ENCODE measurements at places on chromosomes 16 and 17.

GRCh38 chr17:1058423-1059130 lies 61.6 kb downstream of the TIMM22 start:
- no peaks in the 10 kb centered on the region for H3K27me3 ChIP-seq
- DNase-seq: no peak
- no peaks in the 10 kb centered on the region for H3K4me1 ChIP-seq
- H3K27ac ChIP-seq: no peak overlapping the region
- H3K4me3 ChIP-seq: no peak overlapping the region
- H3K36me3 ChIP-seq: 0 out of 2 replicates have a peak, but pooled peaks cover 4% of the 10 kb centered on the region

DNA sequence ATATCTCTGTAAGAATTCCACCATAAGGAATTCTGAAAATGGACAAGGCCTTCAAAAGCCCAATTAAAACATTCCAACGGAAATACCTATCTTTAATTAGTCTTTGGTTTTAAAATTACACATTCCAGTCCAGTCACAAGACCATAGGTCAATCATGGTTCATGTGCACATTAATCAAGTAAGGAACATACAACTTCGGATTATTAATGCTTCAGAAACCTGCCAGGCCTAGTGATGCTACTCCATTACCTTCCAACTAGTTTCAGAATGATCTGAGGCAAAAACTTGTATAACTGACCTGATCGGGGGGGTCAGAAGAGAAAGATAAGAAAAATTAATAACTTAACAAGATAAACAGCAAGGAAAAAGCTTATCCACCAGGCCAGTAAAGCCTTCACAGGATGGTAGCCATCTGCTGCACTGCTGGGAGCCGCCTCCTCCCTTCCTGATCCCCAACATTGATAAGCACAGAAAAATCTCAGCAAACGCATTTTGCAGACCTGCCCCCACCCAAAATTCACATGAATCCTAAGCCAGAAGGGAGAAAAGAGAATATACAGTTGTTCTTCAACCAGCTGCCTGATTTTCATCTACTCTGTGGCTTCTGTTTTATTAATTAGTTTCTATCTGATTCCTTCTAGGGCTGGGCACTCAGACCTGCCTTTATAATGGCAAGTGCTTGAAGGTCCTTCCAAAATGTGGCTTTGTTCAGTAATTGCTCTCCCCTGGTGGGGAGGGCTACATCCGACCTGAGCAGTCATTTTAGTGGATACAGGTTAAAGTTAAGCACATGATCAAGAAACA lies 6.0 kb downstream of the SDR42E1 start:
- no peaks in the 10 kb centered on the region for H3K36me3 ChIP-seq
- H3K4me3 ChIP-seq: no peak overlapping the region
- H3K27me3 ChIP-seq: no peaks in the 10 kb centered on the region
- H3K4me1 ChIP-seq: no peaks in the 10 kb centered on the region
- H3K27ac ChIP-seq: no peak overlapping the region

- H3K4me1 ChIP-seq: peaks cover 9% of the 10 kb centered on the region
- DNase-seq: no peak
- no peak overlapping the region for H3K4me3 ChIP-seq
- no peaks in the 10 kb centered on the region for H3K36me3 ChIP-seq
- no peak overlapping the region for H3K27ac ChIP-seq
- no peaks in the 10 kb centered on the region for H3K27me3 ChIP-seq
These were observed 58.2 kb downstream of the MARCHF10 start for GRCh38 chr17:62749926-62750325.

DNA sequence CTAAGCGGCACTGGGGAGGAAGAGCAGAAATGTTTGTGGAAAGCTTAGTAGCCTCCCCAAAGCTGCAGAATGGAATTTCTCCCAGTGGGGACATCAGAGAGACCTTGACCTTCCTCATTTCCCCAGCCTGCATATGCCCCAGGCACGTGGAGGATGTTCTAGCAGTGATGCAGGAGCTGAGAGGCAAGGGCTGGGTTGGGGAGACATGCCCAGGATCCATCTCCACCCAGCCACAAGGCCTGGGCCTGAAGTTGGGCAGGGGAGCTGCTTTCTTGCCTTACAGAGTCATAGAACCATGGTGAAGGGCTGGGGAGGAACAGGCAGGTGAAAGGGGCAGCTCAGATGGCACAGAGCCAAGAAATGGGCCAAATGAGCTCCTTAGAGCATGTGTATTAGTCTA lies 104.0 kb downstream of the TMEM132E start:
- H3K27me3 ChIP-seq: no peaks in the 10 kb centered on the region
- no peak overlapping the region for H3K4me3 ChIP-seq
- no peak for DNase-seq

GRCh38 chr17:41909088-41909487 lies 9.7 kb downstream of the ACLY start:
- DNase-seq: no peak
- peaks cover 75% of the 10 kb centered on the region for H3K36me3 ChIP-seq
- no peaks in the 10 kb centered on the region for H3K27me3 ChIP-seq
- H3K4me1 ChIP-seq: no peaks in the 10 kb centered on the region
- no peak overlapping the region for H3K4me3 ChIP-seq

- no peak for DNase-seq
- H3K27me3 ChIP-seq: no peaks in the 10 kb centered on the region
- H3K4me3 ChIP-seq: no peak overlapping the region
- no peaks in the 10 kb centered on the region for H3K4me1 ChIP-seq
- H3K36me3 ChIP-seq: no peaks in the 10 kb centered on the region
- no peak overlapping the region for H3K27ac ChIP-seq
These were observed 3.0 kb upstream of the GAN start for GRCh38 chr16:81311762-81312161.

- no peak overlapping the region for H3K27ac ChIP-seq
- no peaks in the 10 kb centered on the region for H3K27me3 ChIP-seq
- no peak overlapping the region for H3K4me3 ChIP-seq
- DNase-seq: no peak
- no peaks in the 10 kb centered on the region for H3K36me3 ChIP-seq
These were observed 235.3 kb downstream of the SEC14L1 start for GRCh38 chr17:77375917-77376651.

GRCh38 chr16:74724820-74725549 lies 24.3 kb upstream of the MLKL start:
- H3K36me3 ChIP-seq: no peaks in the 10 kb centered on the region
- no peak overlapping the region for H3K4me3 ChIP-seq
- no peak for DNase-seq

DNA sequence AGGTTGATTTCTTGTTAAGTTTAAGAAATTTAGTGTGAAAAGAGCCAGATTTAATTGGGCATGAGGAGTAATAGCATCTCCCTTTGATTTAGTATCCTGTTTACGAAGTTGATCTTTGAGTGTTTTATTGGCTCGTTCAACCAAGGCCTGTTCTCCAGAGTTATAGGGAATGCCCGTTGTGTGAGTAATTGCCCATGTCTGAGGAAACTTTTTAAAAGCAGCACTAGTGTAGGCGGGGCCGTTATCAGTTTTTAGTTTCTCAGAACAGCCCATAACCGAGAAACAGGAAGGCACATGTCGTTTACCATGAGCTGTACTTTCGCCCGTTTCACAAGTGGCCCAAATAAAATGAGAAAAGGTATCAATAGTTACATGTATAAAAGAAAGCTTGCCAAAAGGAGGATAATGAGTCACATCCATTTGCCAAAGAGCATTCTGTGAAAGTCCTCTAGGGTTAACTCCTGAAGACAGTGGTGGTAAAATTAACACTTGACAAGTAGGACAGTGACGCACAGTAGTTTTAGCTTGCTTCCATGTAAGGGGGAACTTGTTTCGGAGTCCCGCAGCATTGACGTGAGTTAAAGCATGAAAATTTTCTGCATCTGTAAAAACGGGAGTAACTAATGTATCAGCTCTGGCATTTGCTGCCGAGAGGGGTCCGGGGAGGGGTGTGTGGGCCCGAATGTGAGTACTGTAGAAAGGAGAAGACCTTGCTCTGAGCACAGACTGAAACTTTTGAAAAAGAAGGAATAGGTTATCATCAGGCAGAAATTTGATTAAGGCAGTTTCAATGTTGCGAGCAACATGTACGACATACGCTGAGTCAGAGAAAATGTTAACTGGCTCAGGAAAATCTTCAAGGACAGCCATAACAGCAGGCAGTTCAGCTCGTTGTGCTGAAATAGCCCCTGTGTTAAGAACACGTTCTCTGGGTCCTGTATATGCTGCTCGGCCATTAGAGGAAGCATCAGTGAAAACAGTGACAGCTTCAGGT lies 18.5 kb upstream of the KCTD5 start:
- no peak overlapping the region for H3K27ac ChIP-seq
- no peaks in the 10 kb centered on the region for H3K4me1 ChIP-seq
- H3K4me3 ChIP-seq: no peak overlapping the region
- H3K36me3 ChIP-seq: no peaks in the 10 kb centered on the region
- no peak for DNase-seq
- no peaks in the 10 kb centered on the region for H3K27me3 ChIP-seq

GRCh38 chr16:56783344-56783743 lies 53.4 kb downstream of the NUP93 start:
- H3K4me1 ChIP-seq: peaks cover 10% of the 10 kb centered on the region
- H3K27me3 ChIP-seq: no peaks in the 10 kb centered on the region
- H3K4me3 ChIP-seq: no peak overlapping the region

DNA sequence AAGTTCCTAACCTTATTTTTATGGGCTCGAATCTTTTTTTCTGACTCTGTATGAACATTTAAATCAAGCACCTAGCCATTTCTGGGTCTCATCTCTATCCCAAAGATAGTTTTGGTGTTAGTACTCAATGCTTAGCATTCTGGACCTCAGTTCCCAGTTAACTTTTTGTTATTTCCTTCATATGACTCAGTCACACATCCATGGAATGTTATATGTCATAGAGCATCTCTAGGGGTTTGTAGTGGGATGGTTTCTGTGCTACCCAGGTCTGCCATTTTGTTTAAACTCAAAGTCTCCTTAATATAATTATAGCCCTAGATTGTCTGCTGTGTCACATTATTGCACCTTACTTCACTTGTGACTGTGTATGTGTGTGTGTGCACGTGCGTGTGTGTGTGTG lies 90.1 kb downstream of the EFCAB13 start:
- H3K4me1 ChIP-seq: 0 out of 2 replicates have a peak, but pooled peaks cover 2% of the 10 kb centered on the region
- DNase-seq: no peak
- H3K27ac ChIP-seq: no peak overlapping the region

GRCh38 chr17:36008998-36009665 lies 7.8 kb upstream of the CCL15 start:
- no peak overlapping the region for H3K4me3 ChIP-seq
- H3K27me3 ChIP-seq: no peaks in the 10 kb centered on the region
- H3K36me3 ChIP-seq: no peaks in the 10 kb centered on the region
- no peaks in the 10 kb centered on the region for H3K4me1 ChIP-seq

DNA sequence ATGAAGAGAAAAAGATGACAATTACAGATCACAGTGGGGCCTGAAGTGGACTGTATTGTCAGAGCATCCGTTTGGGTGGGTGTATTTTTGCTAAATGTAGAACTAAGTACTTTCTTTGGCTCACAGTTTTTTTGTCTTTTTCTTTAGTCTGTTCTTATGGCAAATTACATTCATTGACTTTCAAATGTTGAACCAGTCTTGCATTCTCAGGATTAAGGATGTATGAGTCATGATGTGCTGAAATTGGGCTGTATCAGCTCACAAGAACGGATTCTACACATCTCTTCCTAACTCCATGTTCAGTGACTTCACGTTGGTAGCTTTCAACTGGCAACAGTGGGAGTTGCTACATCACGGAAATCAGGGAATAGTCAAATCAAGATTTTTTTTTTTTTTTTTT lies 66.5 kb downstream of the TEX2 start:
- DNase-seq: no peak
- H3K4me3 ChIP-seq: no peak overlapping the region
- no peaks in the 10 kb centered on the region for H3K27me3 ChIP-seq
- H3K27ac ChIP-seq: no peak overlapping the region
- no peaks in the 10 kb centered on the region for H3K36me3 ChIP-seq

GRCh38 chr17:74394275-74394950 lies 27.1 kb downstream of the GPR142 start:
- H3K4me1 ChIP-seq: no peaks in the 10 kb centered on the region
- no peak for DNase-seq
- no peak overlapping the region for H3K4me3 ChIP-seq
- H3K36me3 ChIP-seq: no peaks in the 10 kb centered on the region

GRCh38 chr16:4900036-4900435 lies 36.9 kb downstream of the PPL start:
- H3K27me3 ChIP-seq: no peaks in the 10 kb centered on the region
- no peak overlapping the region for H3K27ac ChIP-seq
- H3K4me3 ChIP-seq: no peak overlapping the region
- peaks cover 14% of the 10 kb centered on the region for H3K36me3 ChIP-seq
- H3K4me1 ChIP-seq: no peaks in the 10 kb centered on the region

DNA sequence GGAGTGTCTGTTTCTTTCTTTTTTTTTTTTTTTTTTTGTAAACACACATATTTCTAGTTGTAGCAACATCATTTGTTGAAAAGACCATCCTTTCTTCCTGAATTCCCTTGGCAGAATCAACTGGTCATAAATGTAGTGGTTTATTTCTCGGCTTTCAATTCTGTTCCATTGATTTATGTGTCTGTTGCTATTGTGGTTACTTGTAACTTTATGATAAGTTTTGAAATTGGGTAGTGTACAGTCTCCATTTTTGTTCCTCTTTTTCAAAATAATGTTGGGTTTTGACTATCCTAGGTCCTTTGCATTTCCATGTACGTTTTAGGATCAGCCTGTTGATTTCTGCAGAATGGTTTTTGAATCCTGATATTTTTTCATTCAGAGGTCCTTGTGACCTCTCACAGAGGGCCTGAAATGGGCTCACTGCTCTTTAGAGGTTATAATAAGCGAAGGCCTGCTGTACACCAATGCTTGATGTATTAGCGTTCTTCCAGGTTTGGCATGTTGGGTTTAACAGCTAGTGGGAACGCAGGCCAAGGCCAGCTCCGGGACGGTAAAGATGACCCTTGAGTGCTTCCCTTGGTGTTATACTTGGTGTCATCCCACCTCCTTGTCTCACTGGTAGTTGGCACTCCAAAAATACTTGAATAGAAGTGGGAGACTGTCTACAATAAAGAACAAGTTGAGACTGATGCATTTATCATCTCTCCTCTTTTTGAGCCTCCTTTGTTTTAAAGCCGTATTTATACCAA lies 43.8 kb downstream of the ZNRF1 start:
- H3K27me3 ChIP-seq: no peaks in the 10 kb centered on the region
- H3K4me3 ChIP-seq: no peak overlapping the region
- H3K27ac ChIP-seq: no peak overlapping the region
- no peaks in the 10 kb centered on the region for H3K36me3 ChIP-seq

- no peaks in the 10 kb centered on the region for H3K27me3 ChIP-seq
- no peak overlapping the region for H3K27ac ChIP-seq
- no peaks in the 10 kb centered on the region for H3K36me3 ChIP-seq
- no peak overlapping the region for H3K4me3 ChIP-seq
- no peak for DNase-seq
These were observed 91.6 kb downstream of the TNFRSF13B start for GRCh38 chr17:16880121-16880842.

- no peak overlapping the region for H3K27ac ChIP-seq
- no peaks in the 10 kb centered on the region for H3K36me3 ChIP-seq
- no peaks in the 10 kb centered on the region for H3K27me3 ChIP-seq
- H3K4me3 ChIP-seq: no peak overlapping the region
- H3K4me1 ChIP-seq: peaks cover 2% of the 10 kb centered on the region
These were observed 269.0 kb downstream of the WWOX start for GRCh38 chr16:78368121-78369102.

DNA sequence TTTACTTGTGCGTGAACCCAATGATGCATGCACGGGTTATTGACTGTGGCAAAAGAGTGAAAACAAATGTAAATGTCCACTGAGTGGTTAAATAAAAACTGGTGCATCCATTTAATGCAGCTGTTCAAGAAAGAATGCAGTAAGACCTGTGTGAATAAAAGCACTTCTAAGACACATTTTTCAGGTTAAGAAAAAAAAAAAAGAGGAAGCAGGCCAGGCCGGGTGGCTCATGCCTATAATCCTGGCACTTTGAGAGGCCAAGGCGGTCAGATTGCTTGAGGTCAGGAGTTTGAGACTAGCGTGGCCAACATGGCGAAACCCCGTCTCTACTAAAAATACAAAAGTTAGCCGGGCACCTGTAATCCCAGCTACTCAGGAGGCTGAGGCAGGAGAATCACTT lies 11.8 kb downstream of the CNGB1 start:
- H3K36me3 ChIP-seq: no peaks in the 10 kb centered on the region
- peaks cover 1% of the 10 kb centered on the region for H3K4me1 ChIP-seq
- H3K27ac ChIP-seq: no peak overlapping the region
- no peaks in the 10 kb centered on the region for H3K27me3 ChIP-seq
- H3K4me3 ChIP-seq: no peak overlapping the region
- DNase-seq: no peak
